ENCODE measurements at places on chromosomes 4 and X.

DNA sequence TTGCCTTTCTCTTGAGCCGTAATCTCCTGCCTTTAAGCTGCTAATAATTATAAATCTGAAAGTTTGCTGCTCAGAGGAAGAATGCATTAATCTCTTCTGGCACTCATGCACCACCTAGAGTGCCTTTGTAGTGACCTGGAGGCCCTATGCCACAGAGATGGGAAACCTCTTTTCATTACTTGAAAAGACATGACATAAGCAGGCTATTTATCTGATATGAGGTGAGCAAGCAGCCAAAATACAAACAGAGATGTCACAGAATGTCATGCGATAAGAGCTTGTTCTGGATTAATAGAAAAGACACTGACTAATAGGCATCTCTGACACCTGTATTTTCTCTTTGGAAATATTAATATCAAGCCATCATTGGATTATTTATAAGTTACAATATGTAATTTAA lies 42.3 kb downstream of the GABRB1 start:
- H3K4me1 ChIP-seq = no peaks in the 10 kb centered on the region
- H3K36me3 ChIP-seq = no peaks in the 10 kb centered on the region
- no peak overlapping the region for H3K4me3 ChIP-seq
- DNase-seq = no peak
- no peak overlapping the region for H3K27ac ChIP-seq

GRCh38 chr4:2768124-2768523 lies 12.0 kb upstream of the TNIP2 start:
- H3K4me3 ChIP-seq = no peak overlapping the region
- no peaks in the 10 kb centered on the region for H3K4me1 ChIP-seq
- no peaks in the 10 kb centered on the region for H3K27me3 ChIP-seq
- no peak overlapping the region for H3K27ac ChIP-seq
- no peak for DNase-seq

DNA sequence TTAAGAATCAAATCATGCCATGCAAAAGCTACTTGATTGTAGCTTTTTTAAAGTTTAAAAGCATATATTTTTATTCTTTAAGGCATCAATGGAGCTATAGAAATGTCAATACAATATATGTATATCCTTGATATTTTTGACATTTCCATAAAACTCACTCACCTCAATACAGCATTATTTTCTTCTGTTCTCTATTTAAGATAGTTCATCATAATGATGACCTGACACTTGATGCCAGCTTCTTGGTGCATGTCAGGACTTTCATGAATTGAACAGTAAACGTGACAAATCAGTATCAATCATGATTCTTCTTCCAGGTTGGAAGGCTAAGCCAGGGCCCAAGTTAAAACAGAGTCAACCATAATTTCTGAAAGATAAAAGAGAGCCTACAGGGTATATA lies 33.6 kb upstream of the ATP8A1 start:
- no peak for DNase-seq
- H3K27ac ChIP-seq = no peak overlapping the region
- no peak overlapping the region for H3K4me3 ChIP-seq
- H3K4me1 ChIP-seq = no peaks in the 10 kb centered on the region
- no peaks in the 10 kb centered on the region for H3K36me3 ChIP-seq

DNA sequence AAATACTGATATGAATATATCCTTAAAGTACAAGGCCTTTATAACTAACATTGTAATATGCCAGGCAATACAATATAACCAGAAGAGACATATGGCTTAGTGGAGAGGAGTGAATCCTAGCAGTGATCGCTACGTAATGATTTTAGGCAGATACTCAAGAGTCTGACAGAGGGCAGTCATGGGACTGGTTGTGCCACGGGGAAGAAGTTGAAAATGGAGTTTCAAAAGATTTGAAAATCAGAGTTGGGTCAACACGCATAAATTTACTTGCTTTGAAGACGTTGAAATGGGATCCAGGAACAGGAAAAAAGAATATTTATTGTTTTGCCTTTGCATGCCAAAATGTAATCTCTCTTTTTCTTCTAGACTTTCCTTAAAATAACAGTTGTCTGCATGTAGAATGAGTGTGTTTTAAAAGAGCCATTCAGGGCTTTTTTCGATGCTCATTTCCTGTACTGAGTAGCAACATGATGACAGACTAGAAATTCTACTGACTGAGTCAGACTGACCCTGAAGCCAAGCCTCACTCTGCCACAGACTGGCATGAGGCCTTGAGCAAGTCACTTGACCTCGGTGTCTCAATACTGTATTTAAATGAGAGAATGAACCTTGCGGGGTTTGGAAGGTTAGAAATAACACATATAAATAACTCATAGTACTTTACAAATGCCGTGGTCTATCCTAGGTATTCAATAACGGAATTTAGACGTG lies 8.1 kb upstream of the SMS start:
- DNase-seq = no peak

DNA sequence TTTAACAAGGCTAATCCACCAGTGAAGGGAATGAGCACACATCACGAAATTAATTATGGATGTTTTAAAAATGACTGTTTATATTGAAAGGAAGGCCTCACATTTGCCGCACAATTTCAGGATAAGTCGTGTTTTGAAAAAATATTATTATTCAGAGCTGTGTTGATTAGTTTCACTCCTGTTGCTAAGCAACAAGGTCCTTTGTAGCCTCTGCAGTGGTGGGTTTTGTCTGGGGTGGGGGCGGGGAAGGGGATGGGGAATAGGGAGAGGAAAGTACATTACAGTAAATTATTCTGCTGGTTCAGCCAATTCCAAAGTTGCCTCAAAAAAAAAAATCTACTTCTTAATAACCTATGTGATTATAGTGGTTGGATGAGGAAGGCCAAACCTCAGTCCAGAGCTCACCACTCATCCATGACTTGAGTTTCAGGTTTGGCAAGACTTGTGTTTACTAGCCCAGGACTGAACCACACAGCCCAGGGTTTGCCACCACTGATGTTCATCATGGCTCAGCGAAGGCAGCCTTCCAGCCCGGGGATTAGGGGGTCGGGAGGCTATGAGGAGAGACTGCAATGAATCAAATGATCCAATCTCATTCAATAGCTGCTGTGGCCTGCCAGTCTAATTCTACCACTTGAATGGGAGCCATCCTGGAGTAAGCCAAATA lies 162.5 kb upstream of the ATP6AP2 start:
- no peaks in the 10 kb centered on the region for H3K27me3 ChIP-seq
- DNase-seq = no peak
- no peak overlapping the region for H3K4me3 ChIP-seq
- H3K27ac ChIP-seq = no peak overlapping the region
- no peaks in the 10 kb centered on the region for H3K36me3 ChIP-seq

DNA sequence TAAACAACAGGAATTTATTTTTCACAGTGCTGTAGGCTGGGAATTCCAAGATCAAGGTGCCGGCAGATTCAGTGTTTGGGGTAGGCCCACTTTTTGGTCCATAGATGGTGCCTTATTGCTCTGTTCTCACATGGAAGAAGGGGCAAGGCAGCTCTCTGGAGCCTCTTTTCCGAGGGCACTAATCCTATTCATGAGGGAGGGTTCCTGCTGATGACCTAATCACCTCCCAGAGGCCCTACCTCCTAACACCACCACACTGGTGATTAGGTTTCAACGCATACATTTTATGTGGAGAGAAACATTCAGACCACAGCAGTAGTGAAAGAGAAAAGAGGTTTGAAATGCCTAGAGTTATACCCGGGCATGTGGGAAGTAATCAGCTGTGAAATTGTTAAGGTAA lies 1.4 kb upstream of the POLA1 start:
- no peaks in the 10 kb centered on the region for H3K4me1 ChIP-seq
- H3K27me3 ChIP-seq = no peaks in the 10 kb centered on the region
- no peak overlapping the region for H3K4me3 ChIP-seq
- no peak overlapping the region for H3K27ac ChIP-seq
- no peaks in the 10 kb centered on the region for H3K36me3 ChIP-seq

DNA sequence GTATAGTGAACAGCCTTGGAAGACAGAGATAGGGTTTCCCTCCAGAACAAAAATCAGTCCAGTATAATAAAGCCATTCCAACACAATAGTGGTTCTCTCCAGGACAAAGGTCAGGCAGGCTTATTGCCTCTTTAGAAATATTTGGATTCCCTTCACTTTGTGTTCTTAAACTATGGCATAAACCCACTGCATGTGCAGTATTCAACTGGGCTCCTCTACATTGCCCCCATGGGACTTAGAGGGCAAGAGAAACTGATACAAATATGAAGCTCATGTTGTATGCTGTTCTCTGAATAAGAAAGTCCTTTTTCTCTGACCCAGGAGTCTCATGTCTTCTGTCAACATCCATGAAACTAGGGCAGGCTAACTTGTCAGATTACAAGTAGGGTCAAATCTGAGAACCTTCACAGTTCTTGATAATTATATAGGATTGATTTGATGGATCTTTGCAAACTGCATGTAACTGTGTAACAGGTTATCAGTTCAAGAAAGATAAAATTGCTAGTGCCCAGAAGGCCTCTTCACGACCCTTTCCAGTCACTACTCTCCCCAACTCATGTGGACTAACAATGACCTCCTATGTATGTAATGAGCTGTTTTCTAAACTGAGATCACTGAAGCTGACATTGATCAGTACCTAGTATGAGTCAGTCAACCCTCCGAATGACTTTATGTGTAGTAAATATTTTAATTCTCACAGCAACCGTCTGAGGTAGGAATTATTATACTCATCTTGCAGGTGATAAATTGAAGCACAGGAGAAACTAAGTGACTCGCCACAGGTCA lies 31.9 kb upstream of the FAM9C start:
- H3K36me3 ChIP-seq = no peaks in the 10 kb centered on the region
- H3K27me3 ChIP-seq = no peaks in the 10 kb centered on the region
- no peak for DNase-seq
- H3K4me3 ChIP-seq = no peak overlapping the region
- H3K4me1 ChIP-seq = no peaks in the 10 kb centered on the region

GRCh38 chr4:41137879-41138278 lies 76.5 kb downstream of the APBB2 start:
- H3K27me3 ChIP-seq = no peaks in the 10 kb centered on the region
- no peak overlapping the region for H3K27ac ChIP-seq
- no peaks in the 10 kb centered on the region for H3K36me3 ChIP-seq
- H3K4me1 ChIP-seq = peaks cover 11% of the 10 kb centered on the region
- DNase-seq = no peak
- no peak overlapping the region for H3K4me3 ChIP-seq

DNA sequence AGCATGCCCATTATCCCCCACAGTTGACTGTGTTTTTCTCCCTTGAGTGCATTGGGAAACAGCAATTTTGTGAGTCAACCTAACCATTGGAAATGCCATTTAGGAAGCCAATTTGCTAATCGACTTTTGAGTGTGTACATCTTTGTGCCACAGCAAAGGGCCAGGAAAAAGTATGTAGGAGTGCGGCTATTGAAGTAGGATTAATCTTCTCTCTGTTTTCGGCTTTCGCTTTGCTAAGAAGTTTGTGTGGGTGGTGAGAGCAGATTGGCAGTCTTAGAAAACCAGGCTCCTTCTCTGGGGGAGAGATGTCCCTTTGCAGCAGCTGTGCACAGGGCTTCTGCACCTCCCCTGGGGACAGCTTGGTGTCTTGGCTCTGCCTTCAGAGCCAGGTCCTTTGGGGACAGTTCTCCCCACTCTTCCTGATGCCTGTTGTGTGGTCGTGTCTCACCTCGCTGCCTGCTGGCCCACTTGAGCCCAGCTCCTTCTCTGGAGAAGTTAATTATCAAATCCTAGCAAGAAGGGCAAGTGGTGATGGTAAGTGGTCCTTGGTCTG lies 74.5 kb downstream of the GEMIN8 start:
- H3K27me3 ChIP-seq = no peaks in the 10 kb centered on the region
- no peaks in the 10 kb centered on the region for H3K36me3 ChIP-seq
- H3K4me1 ChIP-seq = no peaks in the 10 kb centered on the region
- no peak overlapping the region for H3K4me3 ChIP-seq

GRCh38 chrX:65726715-65727114 lies 59.3 kb downstream of the MSN start:
- no peak overlapping the region for H3K4me3 ChIP-seq
- no peaks in the 10 kb centered on the region for H3K27me3 ChIP-seq
- no peaks in the 10 kb centered on the region for H3K4me1 ChIP-seq
- no peak overlapping the region for H3K27ac ChIP-seq
- DNase-seq = peak; percentile 7

GRCh38 chr4:28351826-28352225 lies 1491.2 kb downstream of the STIM2 start:
- no peak for DNase-seq
- H3K36me3 ChIP-seq = no peaks in the 10 kb centered on the region
- no peaks in the 10 kb centered on the region for H3K4me1 ChIP-seq
- no peak overlapping the region for H3K27ac ChIP-seq
- H3K4me3 ChIP-seq = no peak overlapping the region

GRCh38 chr4:60745800-60746571 lies 454.1 kb upstream of the ADGRL3 start:
- H3K4me1 ChIP-seq = peaks cover 2% of the 10 kb centered on the region
- H3K36me3 ChIP-seq = no peaks in the 10 kb centered on the region
- no peak for DNase-seq
- H3K27me3 ChIP-seq = no peaks in the 10 kb centered on the region

- no peak overlapping the region for H3K27ac ChIP-seq
- H3K36me3 ChIP-seq = no peaks in the 10 kb centered on the region
- H3K4me1 ChIP-seq = no peaks in the 10 kb centered on the region
- DNase-seq = peak; percentile 8
- no peaks in the 10 kb centered on the region for H3K27me3 ChIP-seq
These were observed 133.4 kb downstream of the TBC1D19 start for GRCh38 chr4:26717332-26717731.

DNA sequence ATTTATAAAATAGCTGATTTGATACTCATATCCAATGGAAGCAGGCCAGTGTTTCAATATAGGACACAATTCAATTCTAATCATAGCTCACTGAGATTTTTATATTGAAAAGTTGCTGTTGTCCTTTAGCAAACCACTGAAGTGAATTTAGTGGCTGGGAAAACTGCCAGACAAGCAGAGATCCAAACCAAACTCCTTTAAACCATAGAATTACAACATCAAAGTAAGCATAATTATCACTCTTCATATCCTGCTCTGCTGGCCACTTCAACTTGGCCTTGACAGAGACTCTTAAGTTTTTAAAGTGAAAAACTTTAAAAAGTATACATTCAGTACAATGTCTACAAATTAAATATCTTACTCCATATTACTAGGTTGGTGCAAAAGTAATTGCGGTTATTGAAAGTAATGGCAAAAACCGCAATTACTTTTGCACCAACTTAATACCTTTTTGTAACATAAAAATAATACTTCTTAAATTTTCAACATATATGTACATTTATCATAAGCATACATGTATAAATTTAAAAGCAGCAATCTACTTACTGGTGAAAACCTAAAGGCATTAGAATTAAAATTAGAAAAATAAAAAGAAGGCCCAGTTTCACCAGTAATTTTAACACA lies 433.0 kb downstream of the PCDH10 start:
- H3K27me3 ChIP-seq = no peaks in the 10 kb centered on the region
- no peaks in the 10 kb centered on the region for H3K4me1 ChIP-seq
- no peak for DNase-seq
- no peak overlapping the region for H3K4me3 ChIP-seq
- H3K36me3 ChIP-seq = no peaks in the 10 kb centered on the region

GRCh38 chr4:6527683-6528595 lies 47.0 kb upstream of the MAN2B2 start:
- peaks cover 19% of the 10 kb centered on the region for H3K4me1 ChIP-seq
- no peaks in the 10 kb centered on the region for H3K27me3 ChIP-seq
- H3K4me3 ChIP-seq = no peak overlapping the region

Data from mesendoderm (in vitro differentiated cells).